Dermis microvascular lymphatic vessel endothelial cell (primary cell): ENCODE measurements at places on chromosomes 13 and 19.

GRCh38 chr19:46980761-46981160 is 38.9 kb upstream of the NPAS1 start:
- DNase-seq: no peak

- DNase-seq: no peak
Observed at GRCh38 chr13:111968336-111969010, 98.5 kb upstream of the SOX1 start.

DNA sequence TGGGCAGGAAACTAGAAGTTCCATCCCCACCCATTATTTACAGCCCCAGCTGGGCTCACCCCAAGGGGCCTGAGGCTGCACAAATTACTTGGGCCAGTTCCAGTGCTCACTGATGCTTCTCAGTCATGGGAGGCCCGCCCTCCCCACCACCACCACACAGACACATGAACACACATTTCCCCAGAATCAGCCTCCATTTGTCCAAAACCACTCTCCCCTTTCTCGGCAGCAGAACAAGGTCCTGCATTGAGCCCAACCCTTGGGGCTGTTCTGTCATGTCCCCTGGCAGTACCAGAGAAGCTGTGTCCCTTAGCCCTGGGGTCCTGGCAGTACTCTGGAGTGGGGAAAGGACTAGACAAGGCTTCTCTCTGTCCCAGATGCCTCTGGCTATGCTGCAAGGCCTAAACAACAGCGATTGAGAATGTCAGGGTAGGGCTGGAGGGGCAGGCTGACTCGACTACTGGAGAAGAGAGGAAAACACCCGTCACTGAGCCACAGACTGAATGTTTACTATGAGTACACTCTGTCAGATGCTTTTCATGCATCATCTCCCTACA is 21.8 kb downstream of the SAMD4B start:
- no peak for DNase-seq

DNA sequence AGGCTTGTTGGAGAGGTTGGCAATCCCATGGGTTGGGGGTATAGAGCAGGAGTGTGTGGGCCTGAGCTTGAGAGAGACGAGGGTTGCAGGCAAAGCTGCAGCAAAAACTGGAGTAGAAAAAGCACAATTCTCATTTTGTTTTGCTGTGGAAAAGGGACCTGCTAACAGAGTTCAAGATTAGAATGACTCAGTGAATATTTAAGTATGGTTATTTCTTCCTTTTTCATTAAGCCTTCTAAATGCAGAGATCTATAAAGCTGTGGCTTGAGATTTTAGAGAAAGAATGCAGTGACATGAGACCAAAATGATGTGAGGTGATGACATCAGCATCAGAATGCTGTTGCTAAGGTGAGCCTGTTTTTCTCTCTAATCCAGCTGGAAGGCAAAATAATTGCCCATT is 10.8 kb upstream of the MBNL2 start:
- DNase-seq: no peak

DNA sequence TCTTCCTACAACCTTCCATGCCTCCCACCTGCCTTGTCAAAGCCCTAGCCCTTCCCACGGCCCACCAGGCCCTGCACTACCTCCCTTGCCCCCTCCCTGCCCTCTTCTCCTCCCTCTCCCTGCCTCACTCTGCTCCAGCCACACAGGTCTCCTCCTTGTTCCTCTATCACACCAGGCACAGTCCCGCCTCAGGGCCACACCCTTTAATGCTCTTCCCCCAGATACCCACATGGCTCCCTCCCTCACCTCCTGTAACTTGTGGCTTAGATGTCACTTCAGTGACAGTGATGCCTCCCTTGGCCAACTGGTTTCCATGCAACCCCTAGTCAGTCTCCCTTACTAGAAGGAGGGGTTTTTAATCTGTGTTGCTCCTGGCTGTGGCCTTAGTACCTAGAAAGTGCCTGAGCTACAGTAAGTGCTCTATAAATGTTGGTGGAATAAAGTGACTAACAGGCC is 1.3 kb downstream of the SIRT6 start:
- DNase-seq: no peak

- DNase-seq: no peak
Observed at GRCh38 chr19:2727640-2727944, 6.4 kb upstream of the DIRAS1 start.
